ENCODE measurements at places on chromosomes 1 and 21.

- no peak for DNase-seq
Observed at GRCh38 chr1:39474810-39475209, 16.6 kb upstream of the BMP8A start.

- DNase-seq, result no peak
Observed at GRCh38 chr1:160657250-160657781, 10.5 kb upstream of the SLAMF1 start.

DNA sequence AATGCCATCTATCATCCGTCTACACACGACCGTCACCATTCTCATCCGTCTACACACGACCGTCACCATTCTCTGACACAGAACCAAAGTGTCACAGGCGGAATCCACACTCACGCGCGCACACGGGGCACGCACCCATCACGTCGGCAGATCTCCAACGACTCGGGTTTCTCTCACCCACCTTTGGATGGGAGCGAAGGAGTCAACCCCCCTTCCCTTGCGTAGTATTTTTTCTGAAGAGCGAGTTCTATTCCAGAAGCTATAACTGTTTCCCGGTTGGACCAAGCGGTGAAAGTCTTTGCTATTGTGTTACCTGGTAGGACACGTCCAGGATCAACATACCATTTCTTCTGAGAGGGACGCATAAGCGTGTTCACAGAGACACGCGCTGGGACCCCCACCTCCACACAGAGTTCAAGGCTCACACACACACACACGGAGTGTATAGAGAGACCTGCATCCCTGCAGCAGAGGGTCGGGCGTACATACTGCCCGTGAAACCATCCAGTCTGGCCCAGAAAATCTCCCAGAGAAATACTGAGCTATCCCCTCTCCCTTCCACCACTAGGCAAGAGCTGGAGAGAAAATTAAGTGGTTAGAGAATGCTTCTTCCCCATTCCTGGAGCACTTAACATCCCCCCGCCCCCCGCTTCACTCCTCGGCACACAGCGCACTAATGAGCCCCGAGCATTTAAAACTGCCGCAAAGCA, 741 bp downstream of the DUSP10 start:
- peak; percentile 11 for DNase-seq

- no peak for DNase-seq
Observed at GRCh38 chr1:235299169-235299858, 28.7 kb downstream of the ARID4B start.

Data from T-helper 17 cell (primary cell).